NCI-H526 (cell line): ENCODE measurements at places on chromosomes 2 and 18.

DNA sequence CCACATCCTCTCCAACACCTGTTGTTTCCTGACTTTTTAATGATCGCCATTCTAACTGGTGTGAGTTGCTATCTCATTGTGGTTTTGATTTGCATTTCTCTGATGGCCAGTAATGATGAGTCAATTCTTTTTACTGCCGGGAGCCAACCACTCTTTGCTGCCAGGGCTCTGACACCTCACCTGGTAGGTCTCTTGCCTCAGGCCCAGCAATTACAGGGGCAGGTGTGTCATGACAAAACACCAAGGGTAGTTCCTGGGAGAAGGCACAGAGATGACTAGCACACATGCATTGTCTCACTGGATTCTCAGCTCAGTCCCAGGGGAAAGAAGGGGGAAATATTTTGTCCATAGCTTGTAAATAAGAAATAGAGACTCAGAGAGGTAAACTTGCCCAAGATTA lies 122.3 kb downstream of the CHST9 start:
- DNase-seq, result peak; percentile 61

- no peak for DNase-seq
Observed at GRCh38 chr2:81576713-81577112, 1272.2 kb upstream of the LRRTM1 start.

GRCh38 chr2:146634230-146635097 lies 1210.4 kb upstream of the ACVR2A start:
- DNase-seq, result no peak

- DNase-seq, result no peak
Observed at GRCh38 chr2:230912046-230912445, 13.0 kb downstream of the GPR55 start.

DNA sequence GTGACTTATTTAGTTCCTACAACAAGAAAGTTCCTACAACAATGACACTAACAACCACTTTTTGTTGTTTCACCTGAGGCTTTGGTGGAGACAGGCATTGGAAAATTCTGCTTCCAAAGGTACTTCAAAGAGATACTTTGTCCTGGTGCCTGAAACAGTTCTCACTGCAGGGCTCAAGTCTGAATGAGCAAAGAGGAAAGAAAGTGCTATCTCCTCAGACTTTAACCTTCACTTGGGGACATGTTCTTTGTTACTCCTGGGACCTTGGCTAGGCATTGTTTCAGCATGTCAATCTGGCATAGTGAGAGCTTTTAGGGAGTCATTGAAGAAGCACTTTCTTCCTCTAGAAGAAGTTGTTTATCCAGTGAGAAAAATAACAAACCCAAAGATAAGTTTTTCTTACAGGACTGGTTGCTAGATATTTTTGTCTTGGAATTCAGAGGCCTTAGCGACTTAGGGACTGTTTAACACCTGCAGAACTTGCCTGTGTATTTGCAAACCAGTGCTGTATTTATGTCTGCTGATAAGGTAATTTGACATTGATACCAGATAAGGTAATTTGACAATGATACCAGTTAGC lies 12.2 kb downstream of the MDH1 start:
- no peak for DNase-seq

DNA sequence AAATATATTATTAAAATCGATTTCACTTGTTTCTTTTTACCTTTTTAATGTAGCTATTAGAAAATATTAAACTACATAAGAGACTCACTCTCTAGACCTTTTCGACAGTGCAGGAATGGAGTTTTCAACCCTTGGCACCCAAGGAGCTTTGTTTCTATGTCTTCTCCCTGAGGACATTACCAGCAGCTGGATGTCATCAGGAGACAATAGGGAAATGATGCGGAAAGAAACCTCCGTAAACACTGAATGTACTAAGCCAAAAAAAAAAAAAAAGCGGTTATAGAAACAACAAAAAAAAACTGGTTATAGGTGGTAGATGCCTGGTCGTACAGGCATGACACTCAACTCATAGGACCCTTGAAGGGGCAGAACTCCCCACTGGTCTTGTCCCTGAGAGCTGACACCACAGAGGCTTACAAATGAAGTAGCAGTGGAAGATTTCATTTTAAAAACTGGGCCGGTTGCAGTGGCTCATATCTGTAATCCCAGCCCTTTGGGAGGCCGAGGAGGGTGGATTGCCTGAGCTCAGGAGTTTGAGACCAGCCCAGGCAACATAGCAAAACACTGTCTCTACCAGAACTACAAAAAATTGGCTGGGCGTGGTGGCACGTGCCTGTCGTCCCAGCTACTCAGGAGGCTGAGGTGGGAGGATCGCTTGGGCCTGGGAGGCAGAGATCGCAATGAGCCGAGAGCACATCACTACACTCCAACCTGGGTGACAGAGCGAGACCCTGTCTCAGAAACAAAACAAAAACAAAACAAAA lies 23.8 kb downstream of the THAP4 start:
- no peak for DNase-seq

DNA sequence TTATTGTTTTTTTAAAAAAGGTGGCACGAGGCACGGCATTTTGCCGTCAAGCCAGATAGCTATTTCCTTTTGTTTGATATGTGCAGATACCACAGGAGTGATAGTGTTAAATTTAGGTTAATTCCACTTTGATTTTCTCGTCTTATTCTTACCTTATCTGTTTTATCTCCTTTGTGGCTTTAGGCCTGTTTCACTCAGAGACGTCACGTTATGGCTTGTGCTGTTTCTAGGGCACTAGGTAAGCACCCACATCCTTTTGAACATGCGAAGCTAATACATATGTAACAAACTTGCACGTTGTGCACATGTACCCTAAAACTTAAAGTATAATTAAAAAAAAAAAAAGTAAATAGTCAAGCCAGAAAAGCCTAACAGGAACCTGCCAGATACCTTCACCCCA lies 57.8 kb downstream of the C18orf63 start:
- no peak for DNase-seq

- no peak for DNase-seq
Observed at GRCh38 chr18:58132595-58133261, 88.7 kb downstream of the NEDD4L start.

- no peak for DNase-seq
Observed at GRCh38 chr2:82043867-82044266, 1739.3 kb upstream of the LRRTM1 start.

DNA sequence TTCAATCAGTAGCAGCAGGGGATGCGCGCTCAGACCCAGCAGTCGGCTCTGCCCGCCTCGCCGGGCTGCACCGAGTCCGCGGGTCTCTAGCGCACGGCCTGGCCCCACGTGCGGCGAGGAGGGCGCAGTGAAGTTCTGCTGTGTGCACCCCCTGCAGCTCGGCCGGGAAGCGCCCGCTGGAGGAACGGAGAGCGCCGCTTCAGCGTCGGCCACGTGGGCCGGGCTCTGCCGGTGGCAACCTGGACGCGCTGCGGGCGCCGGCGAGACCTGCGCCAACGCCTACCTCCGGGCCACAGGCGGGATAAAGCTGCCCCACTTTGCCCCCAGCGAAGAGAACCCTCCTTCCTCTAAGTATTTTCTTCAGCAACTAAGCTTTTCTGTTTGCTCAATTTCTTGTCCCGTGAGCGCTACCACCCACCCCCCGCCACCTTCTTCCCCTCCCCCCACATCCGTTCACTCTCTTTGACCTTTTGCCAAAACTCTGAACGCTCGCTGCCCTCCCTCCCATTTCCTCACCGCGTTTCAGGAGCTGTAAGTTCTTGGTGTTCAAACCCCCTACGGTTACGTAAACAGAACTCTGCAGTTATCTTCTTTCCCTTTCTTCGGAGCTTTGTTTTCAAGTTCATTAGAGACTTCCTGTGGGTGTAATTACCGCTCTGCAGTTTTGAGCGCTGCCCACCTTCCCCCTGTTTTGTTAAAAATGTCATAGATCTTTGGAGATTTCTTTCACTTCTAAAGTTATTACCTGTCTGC lies 42.6 kb upstream of the EDAR start:
- DNase-seq, result no peak

DNA sequence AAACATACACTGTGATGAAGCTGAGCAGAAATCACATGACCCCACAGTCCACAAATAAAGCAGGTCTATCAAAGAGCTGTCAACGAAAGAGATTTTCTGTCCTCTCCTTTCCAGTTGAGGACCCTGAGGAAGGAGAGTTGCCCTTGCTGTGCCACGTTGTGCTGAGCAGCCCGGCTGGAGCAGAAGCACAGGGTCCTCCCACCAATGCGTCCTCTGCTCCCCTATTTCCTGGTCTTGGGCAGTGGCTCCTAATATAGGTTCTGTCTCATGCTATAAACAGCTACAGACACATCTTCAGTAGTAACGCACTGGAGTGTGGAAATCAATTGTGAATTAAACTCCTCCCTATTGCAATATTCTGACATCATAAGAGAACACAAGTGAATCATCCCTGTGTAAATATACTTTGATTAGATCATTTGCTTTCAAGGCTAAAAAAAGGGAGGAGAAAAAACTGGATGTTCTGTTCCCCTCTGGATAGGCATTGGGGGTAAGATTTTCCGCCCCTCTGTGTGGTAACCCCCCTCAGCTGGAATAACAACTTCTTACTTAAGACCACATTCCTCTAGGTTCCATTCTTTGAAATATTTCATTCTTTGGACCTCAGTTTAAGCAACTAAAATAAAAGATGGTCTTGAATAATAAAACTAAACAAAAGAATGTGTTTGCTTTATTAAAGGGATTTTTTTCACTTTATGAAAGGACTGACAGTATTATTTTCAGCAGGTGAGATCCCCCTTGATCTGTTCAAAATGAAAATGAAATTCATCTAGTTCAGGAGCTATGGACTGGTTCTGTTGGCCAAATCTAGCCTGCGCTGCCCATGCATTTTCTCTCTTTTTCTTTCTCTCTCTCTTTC lies 8.3 kb upstream of the RHOB start:
- DNase-seq, result no peak

DNA sequence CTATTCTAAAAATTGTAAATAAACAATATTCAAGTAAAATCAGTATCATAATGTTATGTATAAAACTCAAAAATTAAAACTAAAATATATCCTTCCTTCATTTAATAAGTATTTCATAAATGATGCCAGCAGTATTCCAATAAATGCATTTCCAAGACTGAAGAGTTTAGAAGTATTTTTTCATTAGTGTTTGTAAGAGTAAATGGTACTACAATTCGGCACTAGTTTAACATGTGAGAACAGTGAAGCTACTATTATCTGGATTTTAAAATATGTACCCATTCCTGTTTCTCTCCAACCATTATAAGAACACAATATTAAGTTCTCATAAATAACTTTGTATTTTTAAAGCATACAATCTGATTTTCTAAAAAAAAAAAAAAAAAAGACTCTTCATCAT lies 3.3 kb downstream of the BAZ2B start:
- no peak for DNase-seq

DNA sequence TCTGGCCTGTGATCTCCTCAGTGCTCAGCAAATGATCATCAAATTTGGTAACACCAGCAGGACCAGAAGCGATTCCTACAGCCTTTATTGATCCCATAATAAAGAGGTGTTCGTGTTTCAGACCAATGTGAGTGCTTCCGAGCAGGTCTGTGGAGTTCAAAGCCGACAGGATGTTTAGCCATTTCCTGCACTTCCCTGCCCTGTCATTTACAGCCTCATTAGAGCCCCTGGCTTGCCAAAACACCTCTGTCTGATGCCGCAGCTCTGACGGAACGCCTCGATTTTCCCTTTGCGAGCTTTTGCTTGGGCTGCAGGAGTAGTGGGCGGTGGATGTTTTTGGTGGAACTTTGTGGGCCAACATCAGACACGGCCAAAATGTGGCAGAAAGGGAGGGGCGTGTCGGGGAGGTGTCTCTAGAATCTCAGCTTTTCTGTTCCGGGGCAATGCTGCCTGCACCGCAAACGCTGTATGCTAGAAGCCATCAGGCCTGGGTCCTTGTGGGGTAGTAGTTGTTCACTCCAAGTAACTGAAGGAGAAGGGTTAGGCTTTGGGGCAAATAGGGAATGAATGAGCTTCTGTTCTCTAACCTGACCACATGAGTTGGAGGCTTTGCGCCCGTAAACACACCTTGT lies 26.1 kb upstream of the INHBB start:
- DNase-seq, result no peak

GRCh38 chr2:120221616-120222015 lies 1.6 kb downstream of the TMEM185B start:
- no peak for DNase-seq

DNA sequence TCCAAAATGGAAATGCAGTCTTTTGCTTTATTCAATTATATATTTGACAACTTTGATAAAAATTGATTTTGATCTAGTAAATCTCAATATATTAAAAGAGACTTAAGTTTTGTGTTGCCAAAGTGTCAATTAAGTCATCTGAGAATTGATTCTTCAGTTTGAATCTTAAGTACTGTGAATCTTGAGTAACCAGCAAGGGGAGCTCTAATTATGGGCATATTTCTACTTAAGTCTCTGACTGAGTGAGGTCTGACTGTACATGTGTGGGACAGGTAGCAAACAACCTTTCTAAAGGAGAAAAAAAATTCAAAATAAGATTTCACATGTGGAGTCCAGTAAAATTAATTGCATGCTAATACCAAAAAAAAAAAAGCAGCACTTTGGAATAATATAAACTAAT lies 503.7 kb upstream of the SLC8A1 start:
- DNase-seq, result no peak

DNA sequence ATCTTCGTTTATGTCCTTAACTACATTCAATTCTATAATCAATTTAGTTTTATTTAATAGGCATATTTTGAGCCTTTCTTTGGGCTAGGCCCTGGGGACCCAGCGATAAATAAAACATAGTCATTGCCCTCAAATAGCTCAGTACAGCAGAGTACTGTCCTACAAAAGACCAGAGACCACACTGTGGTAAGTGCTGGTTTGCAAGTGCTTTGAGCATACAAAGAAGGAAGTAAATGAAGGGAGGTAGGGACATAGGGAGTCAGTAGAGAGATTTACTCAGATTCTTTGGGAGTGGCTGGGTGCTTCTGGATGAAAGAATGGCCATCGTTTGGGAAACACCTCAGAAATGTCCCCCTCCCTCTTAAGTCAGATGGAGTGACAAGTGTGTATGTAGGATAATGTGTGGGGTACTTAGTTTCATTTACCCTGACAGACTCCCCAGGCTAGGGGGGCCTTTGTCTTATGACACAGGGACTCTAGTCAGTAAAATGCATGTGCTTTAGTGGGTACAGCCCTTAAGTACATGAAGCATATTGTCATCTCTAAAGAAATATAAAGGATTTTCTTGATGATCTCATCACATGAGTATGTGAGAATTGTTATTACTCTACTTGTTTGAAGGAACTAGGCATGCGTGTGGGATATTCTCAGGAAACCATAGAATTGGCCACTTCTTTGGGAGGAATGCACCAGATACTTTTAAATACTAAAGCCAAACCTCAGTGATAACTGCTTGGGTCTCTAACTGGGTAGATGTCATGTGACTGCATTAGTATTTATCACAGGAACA lies 35.1 kb downstream of the MAPRE2 start:
- DNase-seq, result no peak

DNA sequence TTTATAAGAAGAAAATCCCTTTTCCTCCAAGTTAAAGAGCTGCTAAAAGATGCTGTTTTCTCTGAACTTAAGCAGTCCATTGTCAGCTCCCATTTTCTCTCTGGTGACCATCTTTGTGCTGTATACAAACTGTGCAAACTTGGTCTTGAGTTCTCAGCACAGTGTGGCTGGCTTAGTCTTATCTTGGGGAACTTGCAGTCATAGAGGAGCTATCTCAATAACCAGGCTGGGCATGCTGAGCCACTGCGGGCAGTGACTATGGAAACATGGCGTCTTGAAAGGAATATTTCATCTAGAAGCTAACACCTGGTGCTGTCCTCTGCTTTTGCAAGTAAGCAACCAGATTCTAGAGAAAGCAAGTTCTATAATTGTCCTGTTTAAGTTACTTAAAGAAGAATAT lies 1334.4 kb upstream of the CELF4 start:
- DNase-seq, result no peak

- DNase-seq, result no peak
Observed at GRCh38 chr2:11004199-11004598, 92.5 kb downstream of the KCNF1 start.

- peak; percentile 15 for DNase-seq
Observed at GRCh38 chr2:144711630-144712549, 192.0 kb upstream of the ZEB2 start.
